ENCODE measurements at places on chromosomes 2 and 18. TPM values are rescaled to one million over a fixed set of nuclear protein-coding genes. Genes with fewer than 3 reads are reported as not detected.
A peak's percentile ranks its signal among the peaks of the same experiment; 100 is the strongest.

GRCh38 chr2:224142397-224143312 lies 103.6 kb upstream of the SERPINE2 start:
- ATAC-seq: peak; percentile 80

- ATAC-seq: no peak
These were observed 98.2 kb downstream of the HIBCH start for GRCh38 chr2:190221429-190221828.

DNA sequence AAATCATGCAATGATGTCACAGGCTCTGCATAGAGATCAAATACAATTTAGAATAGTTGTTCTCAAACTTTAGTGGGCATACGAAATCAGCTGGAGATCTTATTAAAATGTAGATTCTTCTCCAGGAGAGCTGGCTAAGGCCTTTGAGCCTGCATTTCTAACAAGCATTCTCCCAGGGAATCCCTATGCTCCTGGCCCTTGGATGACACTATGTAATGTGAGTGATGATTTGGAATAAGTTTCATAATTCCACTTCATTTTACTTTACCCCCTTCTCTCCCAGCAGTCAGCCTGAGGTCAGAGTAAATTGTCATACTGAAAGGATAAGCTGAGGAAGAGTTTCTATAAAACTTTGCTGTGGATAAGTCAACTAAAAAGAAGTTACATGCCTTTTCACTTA lies 189.1 kb downstream of the UBE2E3 start:
- ATAC-seq: no peak

DNA sequence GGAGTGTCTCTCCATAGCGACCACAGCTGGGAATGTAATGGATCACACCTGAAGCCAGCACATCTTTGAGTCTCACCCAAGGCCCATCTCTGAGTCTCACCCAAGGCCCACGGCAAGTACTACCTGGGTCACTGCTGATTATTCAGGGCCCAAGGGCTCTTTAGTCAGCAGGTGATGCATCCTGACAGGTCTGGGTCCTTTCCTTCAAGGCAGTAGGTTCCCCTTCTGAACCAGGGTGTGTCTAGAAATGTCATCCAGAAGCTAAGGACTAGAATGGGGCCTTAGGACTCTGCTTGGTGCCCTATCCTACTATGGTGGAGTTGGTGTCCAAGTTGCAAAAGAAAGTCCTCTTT lies 248.1 kb downstream of the ZNF385B start:
- no peak for ATAC-seq

PROKR1 gene
- total RNA-seq: 0.27 TPM

DNA sequence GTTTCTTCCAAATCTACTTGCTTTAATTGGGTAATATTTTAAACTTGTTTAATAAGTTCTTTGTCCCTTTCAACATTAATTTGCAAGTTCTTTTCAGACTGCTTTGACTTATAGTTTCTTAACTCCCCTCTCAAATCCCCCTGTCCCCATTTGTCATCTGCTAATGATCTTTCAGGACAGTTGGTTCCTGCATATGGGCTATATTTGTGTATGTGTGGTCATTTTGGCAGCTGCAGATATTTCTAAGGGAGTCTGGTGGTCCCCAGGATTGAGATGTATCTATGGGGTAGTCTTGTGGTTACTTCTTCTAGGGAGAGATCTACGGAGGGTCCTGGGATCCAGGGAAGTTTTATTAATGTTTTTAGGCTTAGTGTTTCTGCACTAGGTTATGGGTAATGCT lies 120.6 kb upstream of the SP3 start:
- no peak for ATAC-seq

DNA sequence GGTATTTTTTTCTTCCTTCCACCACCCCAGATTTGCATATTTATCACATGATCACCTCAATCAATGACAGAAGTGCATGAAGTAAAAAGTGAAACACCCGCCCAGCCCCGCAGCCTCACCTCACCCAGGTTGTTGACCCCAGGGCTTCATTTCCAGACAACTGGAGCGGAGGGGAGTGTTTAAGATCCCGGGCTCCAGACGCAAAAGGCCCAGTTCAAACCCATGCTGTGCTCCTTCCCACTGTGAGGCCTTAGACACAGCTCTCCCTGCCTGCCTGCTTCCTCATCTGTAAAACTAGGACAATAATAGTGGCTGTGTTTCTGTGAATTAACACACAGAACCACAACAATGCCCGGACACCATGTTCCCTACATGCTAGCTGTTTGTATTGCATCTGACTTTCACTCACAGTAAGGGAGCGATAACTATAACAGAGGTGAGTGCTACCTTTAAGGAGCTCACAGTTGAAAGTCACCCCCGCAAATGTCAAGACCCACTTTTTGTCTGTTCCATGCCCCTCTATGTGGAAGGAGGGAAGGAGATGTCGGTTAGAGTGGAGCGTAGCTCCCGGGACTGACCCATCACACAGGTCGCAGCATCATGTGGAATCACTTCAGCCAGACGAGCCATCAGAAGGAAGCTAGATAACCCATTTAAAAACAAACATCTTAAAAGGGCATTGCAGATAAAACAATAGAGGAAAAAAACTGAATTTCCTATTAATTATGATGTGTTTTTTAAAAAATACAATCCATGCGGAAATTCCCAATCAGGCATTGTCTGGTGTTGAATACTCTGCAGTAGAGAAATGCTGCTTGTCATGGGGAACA lies 77.5 kb upstream of the DAPL1 start:
- no peak for ATAC-seq

LBX2 gene
- 0.40 TPM for total RNA-seq

LIMS3 gene
- 3.7 TPM for total RNA-seq

HAAO gene
- 19.1 TPM for total RNA-seq

TMEFF2 gene
- 0.42 TPM for total RNA-seq

HOXD12 gene
- not detected for total RNA-seq

GRCh38 chr2:72117718-72118117 lies 29.9 kb downstream of the CYP26B1 start:
- no peak for ATAC-seq

- no peak for ATAC-seq
These were observed 9.9 kb downstream of the EMILIN2 start for GRCh38 chr18:2856547-2857170.

DNA sequence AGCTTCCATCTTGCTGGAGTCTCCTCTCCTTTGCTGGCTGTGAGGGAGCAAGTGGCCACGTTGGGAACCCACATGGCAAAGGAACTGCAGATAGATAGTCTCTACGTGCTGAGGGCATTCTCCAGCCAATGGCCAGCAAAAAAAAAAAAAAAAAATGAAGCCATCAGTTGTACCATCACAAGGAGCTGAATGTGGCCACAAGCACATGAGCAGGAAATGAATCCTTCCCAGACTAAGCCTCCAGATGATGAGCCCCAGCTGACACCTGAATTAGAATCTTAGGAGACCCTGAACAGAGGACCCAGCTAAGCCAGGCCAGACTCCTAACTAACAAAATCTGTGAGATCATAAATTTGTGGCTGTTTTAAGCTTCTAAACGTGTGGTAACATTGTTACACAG lies 57.9 kb downstream of the SPIRE1 start:
- ATAC-seq: no peak

DNA sequence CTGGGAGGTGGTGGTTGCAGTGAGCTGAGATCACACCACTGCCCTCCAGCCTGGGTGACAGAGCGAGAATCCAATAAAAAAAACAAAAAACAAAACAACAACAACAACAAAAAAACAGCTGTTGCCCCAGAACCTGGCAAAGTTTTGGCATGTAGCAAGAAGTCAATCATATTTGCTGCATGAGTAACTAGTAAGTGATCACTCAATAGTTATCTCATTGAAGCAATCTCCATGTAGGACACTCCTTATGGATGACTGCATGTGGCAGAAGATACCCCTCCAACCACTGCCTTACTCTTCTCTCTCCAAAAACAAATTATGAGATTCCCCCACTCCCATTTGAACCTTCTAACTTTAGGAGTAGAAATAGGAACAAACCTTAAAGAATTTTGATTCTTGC lies 113.7 kb downstream of the TTC27 start:
- no peak for ATAC-seq

GRCh38 chr2:207530160-207531031 lies 634 bp downstream of the CREB1 start:
- peak; percentile 4 for ATAC-seq

- no peak for ATAC-seq
These were observed 12.2 kb downstream of the CAPG start for GRCh38 chr2:85397925-85398331.

GRCh38 chr2:199818754-199819153 lies 32.2 kb downstream of the FTCDNL1 start:
- ATAC-seq: no peak

DNA sequence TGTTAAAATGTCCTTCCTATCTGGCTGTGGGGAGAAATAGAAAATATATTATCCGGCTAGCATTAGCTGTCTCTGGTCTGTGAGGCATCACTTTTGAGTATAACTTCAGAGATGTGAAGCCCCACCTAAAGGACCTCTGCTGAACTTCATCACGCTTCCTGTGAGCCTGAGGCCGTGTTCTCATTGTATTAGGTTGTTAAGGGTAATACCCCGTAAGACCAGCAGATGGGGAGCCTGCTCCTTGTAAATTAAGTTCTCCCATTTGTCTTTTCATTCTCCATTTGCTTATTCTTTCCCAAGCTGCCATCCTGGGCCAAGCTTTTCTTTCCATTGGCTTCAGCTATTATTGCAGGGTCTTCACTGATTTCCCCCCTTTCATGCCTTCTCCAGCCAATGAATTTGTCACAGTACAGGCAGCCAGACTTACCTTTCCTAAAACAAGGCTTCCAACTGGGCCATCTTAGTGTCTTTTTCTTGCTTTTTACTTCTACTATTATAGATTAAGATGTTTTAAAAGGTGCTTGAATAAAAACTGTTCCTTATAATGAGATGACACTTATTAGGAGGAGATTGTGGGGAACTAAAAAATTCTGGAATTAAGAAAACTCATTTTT lies 12.4 kb downstream of the NIF3L1 start:
- ATAC-seq: peak; percentile 83

DNA sequence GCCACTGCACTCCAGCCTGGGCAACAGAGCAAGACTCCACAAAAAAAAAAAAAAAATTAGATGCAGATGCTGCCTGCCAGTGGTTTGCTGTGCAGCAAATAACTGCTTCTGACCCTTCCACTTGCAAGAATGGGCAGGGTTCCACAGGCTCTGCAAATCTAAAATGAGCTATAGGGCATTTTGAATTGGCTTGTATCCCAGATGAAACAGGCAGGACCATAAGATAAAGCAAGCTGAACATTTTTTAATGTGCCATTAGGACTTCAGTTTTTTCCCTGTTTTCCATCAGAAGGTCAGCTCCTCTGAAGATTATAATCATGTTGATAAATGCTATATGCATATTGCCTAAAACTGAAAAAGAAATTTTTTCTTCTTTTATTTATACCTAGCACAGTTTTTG lies 15.7 kb upstream of the FZD7 start:
- no peak for ATAC-seq

DNA sequence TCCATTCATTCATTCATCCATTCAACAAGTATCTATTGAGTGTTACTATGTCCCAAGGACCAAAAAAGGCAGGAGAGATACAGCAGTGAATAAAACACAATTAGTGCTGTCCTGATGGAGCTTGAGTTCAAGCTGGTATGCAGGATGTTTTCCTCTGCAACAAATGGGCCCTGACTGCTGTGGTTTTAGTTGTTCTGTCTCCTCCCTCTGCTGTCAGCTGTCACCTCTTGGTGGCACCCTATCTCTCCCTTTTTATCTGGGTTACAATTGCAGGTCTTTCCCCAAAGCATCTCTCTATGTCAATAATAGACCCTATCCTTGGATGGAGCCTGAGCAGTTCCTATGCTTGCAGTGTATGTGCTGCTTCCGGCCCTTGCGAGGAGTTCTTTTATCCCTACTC lies 304.8 kb downstream of the PDE11A start:
- ATAC-seq: no peak

- ATAC-seq: no peak
These were observed 28.0 kb upstream of the PMAIP1 start for GRCh38 chr18:59871711-59872362.

DNA sequence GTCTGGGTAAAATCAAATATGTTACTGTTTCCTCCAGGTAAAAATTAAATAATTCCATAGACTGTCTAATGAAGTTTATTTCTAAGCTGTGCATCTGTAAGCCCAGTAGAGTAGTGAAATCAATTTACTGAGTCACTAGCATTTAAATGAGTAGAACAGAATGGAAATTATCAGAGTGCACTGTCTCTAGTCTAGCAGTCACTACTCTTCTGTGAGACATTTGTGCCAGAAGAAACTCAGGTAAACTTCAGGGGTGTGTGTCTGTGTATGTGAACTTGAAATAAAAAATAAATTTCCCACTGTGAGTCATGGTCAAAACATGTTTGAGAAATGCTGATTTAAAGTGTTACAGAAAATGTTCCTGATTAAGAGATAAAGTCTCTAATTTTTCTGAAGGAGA lies 146.4 kb downstream of the RIF1 start:
- ATAC-seq: no peak

DNA sequence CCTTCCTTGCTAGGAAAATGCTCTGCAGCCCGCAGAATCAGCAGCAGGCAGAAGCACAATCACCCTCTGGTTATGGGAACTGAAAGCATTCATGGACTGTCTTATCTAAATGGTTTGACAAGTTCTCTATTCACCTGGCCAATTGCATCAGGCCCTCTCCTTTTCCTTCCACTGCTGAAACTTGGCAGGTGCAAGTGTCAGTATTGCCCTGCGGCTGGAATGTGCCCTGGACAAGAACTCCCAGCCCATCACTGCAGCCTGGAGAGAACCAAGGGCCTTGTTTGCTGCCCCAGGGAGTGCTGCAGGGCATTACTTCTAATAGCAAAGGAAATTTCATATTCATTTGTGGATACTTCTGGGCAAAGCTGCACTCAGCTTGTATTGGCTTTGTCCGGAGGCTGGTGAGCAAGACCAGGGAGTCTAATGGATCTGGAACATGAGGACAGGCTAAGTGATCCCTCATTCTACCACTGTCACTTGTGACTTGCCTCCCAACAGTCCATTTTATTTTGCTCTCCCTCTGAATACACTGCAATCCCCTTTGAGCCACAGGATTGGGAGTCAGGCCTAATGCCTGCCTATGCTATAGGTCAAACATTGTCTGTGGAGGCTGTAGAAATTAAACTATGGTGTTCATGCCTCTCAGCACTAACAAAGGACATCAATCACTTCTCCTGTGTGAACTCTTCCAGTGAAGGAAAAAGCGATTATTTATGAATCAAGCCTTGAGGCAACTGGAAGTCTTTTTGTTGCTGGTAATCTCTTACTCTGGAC lies 116.9 kb downstream of the LYPD6B start:
- no peak for ATAC-seq

LIMS4 gene
- total RNA-seq: 5.6 TPM

ARL5A gene
- total RNA-seq: 82.5 TPM

- ATAC-seq: no peak
These were observed 127.8 kb downstream of the FBXO15 start for GRCh38 chr18:74019864-74020263.

DNA sequence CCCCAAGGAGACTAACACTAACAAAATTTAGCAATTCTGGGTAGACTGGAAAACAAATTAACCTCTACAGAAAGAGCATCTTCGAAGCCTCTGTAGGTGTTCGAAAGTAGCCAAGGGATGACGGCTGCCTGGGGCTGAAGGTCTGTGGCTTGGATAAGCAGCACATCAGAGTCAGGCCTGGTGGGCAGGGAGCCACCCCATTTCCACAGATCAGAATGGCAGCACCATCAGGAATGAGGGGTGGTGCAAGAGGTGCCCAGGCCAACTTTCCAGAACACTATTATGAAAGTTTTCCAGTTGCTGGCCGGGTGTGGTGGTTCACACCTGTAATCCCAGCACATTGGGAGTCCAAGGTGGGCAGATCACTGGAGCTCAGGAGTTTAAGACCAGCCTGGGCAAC lies 57.9 kb downstream of the CABYR start:
- ATAC-seq: no peak
